ENCODE measurements at places on chromosomes 7 and 10.
A peak's percentile ranks its signal among the peaks of the same experiment; 100 is the strongest.

DNA sequence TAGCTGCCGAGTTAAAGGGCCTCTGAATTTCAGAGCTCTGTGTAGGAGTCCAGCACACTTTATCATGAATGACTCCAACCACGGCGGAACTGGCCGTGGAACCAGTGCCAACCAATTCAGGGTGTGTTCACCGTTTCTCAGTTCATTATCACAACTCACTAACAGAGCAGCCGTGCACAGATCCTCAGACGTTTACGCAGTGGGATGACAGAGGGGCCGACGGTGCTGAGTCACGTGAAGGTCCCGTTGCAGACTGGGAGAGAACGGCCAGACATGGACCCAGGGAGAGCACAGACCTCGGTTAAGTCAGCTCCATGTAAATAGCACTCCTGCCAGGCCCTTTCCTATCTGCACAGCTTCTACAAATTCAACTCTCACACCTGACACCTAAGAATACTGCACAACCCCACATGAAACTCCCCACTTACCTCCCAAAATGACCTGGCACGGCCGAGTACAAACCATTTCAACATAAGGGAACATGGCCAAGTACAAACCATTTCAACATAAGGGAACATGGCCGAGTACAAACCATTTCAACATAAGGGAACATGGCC is 95.5 kb downstream of the DIP2C start:
- DNase-seq = no peak

DNA sequence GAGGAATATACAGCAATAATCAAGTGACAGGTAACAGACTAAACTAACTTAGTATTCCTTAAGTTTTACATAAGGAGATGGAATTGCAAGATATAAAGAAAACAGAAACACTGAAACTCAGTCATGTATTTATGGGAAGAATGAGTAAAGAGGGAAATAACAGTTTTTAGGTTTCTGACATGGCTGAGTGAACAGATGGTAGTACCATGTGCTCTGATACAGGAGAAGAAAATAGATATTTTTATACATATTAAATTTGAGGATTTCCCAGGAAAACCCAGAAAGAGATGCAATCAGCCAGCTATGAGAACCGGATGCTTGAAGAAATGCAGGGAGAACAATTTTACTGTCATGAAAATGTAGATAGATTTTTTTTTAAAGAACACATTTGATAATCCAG is 669.5 kb upstream of the GRM3 start:
- DNase-seq = no peak

GRCh38 chr10:11197266-11197712 is 179.6 kb downstream of the CELF2 start:
- no peak for DNase-seq

DNA sequence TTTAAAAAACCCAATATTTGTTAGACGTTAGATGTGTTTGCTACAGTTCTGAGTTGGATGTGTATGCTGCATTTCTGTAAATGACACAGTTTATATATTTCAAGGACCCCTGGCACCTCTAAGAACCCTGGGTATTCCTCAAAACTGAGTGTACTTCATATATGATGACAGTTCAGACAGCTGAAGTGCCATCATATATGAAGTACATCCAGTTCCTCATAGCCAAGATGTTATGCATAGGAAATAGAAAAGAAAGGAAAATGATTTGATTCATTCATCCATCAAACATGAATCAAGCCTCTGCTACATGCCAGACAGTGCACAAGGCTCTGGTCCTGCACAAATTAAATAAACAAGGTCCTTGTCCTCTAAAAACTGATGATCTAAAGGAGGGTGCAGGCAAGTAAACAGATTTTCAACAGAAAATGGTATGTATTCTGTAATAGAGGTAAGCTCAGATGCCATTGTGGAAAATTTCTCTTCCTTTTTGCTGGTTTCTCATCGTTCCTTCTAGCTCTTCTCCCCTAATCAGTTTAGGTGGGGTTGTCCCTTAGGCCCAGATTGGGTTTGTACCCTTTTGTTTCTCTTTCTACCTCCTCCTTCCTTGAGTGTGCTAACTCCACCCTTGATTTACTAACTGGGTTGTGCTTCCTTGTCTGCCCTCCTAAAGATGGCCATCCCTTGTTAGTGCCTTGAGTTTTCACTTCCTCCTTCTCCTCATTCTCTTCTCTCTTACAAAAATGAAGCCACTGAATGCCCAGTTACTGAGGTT is 25.3 kb upstream of the SMIM30 start:
- no peak for DNase-seq

GRCh38 chr7:1748839-1749173 is 78.7 kb downstream of the ELFN1 start:
- no peak for DNase-seq

DNA sequence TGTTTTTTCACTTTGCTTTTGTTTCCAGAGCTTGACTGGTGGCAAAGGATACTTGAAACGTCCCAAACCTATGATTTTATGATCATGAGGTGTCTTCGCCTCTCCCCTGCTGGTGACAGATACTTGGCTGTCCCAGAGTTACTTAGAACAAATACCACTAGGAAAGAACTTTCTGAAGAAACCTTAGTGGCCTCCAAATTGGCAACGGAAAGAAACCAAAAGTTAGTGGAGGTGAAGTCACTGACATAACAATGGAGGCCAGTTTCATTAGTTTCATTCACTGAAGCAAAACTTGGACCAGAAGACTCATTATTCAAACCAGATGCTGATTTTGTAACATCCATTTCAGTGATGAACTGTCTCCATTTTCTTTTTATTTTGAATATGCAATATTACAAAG is 68.6 kb downstream of the JAZF1 start:
- no peak for DNase-seq

DNA sequence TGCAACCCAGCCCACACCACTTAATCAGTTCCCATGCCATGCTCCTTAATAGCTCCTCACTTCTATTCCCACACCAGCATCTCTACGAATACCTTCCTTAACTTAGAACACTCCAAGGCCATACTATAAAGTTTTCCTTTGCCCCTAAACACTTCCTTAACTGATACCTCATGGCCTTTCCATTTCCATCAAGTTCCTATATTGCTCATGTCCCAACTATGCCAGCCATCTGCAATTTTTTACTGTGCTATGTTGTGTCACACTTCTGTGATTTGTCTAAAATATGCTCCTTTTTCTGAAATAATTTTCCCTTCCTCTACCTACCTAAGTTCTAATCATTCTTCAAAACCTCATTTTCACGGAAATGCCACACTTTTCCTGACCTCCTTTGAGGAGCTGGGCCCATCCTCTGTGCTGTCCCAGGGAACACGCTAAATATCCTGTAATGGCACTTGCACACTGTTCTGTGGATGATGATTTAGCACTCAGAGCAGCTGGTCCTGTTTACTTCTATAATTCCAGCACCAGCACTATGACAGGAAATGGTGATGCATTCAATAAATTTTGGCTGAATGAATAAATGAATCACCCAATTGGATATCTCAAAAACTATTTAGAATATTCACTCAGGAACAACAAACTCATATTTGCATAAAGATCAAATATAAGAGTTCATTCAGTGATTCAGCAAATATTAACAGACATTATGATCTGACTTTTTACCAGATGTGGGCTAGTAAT is 266.5 kb upstream of the HGF start:
- DNase-seq = no peak

- no peak for DNase-seq
These were observed 105.5 kb downstream of the ACTR3B start for GRCh38 chr7:152865011-152865410.

- DNase-seq = no peak
These were observed 18.7 kb downstream of the KMT2E start for GRCh38 chr7:105032553-105033214.

- peak; percentile 54 for DNase-seq
These were observed 163.0 kb upstream of the KLF14 start for GRCh38 chr7:130896898-130897514.

DNA sequence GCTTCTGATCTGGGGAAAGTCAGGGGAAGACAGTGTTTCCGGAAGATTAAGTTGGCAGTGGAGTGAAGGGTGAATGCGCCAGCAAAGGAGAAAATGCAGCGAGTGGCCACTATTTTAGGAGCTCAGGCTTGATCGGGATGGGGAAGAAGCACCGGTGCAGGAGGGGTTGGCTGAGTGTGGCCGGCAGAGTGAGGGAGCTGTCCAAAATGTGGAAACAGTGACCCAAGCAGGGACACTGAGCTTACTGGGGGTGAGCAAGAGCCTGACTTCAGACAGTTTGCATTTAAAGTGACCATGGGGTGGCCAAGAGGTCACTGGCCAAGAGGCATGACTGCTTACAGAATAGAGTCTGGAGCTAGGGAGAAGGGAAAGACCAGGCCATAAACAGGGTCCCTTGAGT is 79.3 kb downstream of the GOLGA7B start:
- DNase-seq = no peak

GRCh38 chr7:22373911-22374310 is 17.0 kb upstream of the RAPGEF5 start:
- DNase-seq = no peak

- no peak for DNase-seq
These were observed 90.3 kb downstream of the CPEB3 start for GRCh38 chr10:92200564-92200963.

DNA sequence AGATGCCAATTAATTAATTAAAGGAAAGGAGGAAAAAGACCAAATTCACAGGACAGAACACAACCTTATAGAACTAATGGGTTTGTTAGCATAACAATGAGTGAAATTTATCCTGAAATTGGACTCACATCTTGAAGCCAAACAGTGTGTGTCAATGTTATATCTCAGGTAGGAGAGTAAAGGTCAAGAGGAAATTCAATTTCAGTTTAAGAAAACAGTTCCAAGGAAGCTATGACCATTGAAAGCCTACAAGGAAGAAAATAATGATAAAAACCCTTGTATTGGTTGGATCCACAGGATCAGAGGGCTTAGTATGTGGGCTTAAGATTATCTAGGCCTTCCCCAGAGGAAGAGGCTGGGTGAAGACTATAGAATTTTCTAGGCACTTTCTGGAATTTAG is 198.9 kb upstream of the AOAH start:
- DNase-seq = no peak

- no peak for DNase-seq
These were observed 757.3 kb upstream of the AUTS2 start for GRCh38 chr7:68840991-68841390.

DNA sequence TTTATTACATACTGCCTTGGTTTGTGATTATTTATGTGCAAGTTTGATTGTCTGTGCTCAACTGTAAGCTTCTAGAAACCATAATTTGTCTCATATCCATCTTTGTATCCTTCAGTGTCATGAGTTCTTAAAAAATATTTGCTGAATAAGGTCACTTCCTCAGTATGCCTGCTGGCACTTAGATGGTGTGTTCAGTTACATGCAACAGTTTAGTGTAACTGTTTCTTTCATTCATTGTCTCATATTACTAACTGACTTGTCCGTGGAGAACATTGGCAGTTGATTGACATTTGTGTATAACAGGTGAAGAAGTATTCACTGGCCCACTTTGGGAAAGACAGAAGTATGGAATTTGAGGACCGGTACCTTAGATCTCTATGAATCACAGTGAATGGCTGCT is 236.9 kb downstream of the PRKG1 start:
- DNase-seq = no peak

GRCh38 chr10:5911670-5912069 is 21.6 kb downstream of the FBH1 start:
- DNase-seq = no peak

DNA sequence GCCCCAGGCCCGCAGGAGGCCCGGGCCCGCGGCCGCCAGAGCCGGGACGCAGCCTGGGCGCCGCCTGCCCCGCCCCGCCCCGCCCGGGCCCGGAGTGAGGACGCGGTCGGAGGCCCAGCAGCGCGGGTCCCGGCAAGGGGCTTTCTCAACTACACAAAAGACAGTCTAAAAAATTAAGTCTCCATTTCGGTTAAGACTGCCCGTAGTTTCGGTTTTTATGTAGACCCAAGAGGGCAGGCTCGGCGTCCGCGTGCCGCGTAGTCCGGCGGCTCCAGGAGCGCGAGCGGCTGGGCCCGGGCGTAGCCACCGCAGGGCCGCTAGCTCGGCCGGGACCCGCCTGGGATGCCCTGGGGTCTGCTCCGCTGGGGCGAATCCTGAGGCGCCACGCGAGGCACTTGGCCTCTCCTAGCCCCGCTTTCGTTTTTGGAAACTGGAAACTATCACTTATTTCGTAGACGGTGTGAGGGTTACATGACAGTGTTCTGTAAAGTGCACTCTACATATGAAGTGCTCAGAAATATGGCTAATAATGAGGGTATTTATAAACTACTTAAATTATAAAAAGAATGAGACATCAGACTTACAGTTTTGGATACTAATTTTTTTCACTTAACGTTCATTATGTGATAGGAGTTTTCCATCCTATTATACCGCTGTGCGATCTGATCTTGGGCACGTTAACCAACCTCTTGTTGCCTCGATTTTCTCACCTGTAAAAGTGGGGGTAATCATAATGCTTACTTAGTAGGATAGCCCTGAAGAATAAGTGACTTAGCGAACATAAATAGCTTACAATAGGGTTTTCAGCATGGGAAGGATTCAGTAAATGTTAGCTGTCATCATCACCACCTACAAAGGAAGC is 573 bp downstream of the BLVRA start:
- DNase-seq = no peak

- DNase-seq = no peak
These were observed 1.6 kb downstream of the HOXA13 start for GRCh38 chr7:27198138-27198841.

DNA sequence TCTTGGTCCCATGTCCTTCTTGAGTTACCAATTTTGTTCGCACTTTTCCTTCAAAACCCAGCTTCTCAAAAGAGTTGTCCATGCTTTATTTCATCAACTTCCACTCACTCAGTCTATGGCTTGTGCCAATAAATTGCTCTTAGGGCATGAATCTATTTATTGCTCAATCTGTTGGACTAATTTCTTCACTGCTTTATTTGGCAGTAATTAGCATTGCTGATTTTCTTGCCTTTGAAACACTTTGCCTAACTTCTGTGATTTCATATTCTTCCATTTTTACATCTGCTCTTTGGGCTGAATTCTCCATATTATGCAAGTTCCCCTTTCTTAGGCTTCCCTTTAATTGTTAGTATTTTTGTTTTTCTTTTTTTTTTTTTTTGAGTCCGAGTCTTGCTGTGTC is 16.8 kb downstream of the DLD start:
- DNase-seq = no peak
